ENCODE measurements at places on chromosomes 2 and 18.

DNA sequence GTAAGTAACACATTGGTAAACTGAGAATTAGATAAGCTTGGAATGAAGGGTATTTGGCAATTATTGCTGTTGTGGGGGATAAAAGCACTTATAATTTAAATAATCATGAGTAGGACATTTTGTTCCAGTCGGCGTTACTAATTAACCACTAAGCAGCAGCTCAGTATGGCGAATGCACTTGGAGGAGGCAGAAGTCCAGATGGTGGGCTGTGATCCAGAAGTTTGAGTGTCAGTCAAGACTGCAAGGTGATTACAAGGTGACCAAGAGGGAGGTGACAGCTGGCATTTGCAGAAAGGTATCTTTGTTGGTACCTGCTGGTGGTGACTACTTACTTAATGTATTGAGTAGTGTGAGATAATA is 643.6 kb upstream of the FAM98A start:
- DNase-seq = no peak

DNA sequence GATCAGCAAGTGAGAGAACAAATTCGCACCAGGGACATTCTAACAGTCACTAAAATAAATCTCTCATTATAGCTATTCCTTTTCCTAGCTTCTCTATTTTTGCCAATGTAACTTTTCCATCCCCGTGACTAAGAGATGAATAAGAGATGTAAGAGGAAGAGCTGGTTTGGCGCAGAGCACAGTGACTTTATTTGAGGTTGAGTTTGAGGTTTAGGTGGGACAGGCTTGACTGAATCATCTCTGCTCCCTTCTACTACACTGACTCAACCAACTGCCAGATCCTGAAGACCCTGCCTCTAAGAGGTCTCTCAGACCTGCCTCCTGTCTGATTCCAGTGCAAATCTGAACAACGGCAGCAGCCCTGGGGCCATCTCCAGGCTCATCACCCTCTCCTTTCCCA is 28.0 kb downstream of the RFX8 start:
- DNase-seq = no peak

DNA sequence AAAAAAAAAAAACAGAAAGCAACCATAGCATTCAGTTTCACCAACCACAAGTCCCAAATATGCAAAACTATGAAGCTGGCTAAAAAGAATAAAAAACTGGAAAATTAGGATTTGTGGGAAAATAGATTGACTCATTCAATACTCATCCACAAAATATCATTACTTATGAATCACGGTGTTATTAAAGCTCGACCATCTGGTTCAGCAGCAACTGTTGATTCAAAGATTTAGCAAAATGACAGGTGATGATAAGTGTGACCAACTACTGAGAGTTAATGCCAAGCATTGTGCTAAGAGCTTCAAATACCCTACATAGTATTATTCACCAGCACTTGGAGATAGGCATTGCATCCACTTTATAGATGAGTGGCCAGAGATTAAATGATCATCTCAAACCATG is 26.2 kb upstream of the XDH start:
- DNase-seq = no peak

GRCh38 chr2:118613737-118614136 is 233.7 kb downstream of the EN1 start:
- no peak for DNase-seq

- DNase-seq = no peak
Measured at GRCh38 chr18:61334951-61335683, 1.9 kb downstream of the CDH20 start.

Measured in CD4-positive, alpha-beta T cell treated with Interleukin-21 for 1 hour (primary cell).